ENCODE measurements at places on chromosomes 3 and 15.
A peak's percentile ranks its signal among the peaks of the same experiment; 100 is the strongest.

DNA sequence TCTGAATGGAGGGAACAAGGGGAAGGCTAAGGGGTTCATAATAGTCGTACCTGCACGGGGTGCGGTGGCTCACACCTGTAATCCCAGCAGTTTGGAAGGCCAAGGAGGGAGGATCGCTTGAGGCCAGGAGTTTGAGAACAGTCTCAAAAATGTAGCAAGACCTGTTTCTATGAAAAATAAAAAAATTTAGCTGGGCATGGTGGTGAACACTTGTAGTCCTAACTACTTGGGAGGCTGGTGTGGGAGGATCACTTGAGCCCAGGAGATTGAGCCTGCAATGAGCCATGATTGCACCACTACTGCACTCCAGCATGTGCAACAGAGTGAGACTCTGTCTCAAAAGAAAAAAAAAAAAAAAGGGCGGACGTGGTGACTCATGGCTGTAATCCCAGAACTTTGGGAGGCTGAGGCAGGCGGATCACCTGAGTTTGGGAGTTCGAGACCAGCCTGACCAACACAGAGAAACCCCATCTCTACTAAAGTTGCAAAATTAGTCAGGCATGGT lies 17.9 kb upstream of the HDAC11 start:
- DNase-seq, result no peak

- DNase-seq, result no peak
These were observed 8.2 kb upstream of the C3orf38 start for GRCh38 chr3:88141458-88142083.

DNA sequence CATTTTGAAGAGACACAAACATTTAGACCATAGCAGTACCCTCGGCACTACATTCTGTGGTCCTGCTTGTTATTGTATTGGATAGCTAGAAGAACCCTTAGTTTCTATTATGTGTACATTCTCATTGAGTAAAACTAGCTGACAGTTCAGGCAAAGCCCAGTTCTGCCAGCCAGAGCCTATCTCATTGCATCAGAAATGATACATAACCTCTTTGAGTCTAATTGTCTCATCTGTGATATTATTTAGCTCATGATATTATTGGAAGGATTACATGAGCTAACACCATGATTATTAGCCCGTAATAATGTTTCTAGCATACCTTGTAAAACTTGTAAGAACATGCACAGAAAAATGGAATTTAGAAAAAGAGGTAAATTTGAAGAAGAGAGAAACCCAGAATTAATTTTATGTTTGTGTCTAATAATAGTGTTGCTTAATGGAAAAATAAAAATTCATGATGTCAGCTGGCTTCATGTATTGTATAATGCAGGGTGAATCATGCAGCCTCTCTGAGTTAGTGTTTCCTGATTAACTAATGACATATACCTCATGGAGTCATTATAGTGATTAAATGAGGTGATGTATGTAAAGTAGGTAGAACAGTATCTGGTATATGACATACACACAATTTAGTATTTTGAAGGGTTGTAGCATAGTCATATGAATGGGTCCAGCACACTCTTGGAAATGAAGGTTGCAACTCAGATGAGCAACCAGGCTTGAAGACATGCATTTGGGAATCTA lies 339.4 kb upstream of the GRM7 start:
- DNase-seq, result no peak

GRCh38 chr3:115937054-115937453 lies 313.7 kb downstream of the GAP43 start:
- no peak for DNase-seq

GRCh38 chr15:101264011-101264410 lies 12.2 kb upstream of the CHSY1 start:
- no peak for DNase-seq

- no peak for DNase-seq
These were observed 30.5 kb downstream of the MELTF start for GRCh38 chr3:196998966-196999760.

- no peak for DNase-seq
These were observed 22.9 kb upstream of the THUMPD3 start for GRCh38 chr3:9339761-9340471.

DNA sequence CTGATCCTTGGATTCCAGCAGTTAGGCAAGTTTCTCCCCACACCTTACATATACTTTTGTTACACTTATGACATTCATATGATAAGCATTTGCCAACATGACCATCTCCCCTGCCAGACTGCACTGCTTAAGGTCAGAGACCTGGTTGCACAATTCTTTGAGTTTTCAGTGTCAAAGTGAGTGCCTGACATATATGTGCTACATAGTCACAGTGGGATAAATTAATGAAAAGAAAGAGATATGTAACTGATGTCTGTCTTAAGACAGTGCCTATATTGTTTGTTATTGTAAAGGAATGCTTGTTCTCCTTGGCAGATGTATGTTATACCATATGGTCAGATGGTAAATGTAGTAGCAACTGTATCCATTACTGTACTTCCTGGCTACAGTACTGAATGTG lies 3.5 kb upstream of the DCUN1D1 start:
- DNase-seq, result no peak

DNA sequence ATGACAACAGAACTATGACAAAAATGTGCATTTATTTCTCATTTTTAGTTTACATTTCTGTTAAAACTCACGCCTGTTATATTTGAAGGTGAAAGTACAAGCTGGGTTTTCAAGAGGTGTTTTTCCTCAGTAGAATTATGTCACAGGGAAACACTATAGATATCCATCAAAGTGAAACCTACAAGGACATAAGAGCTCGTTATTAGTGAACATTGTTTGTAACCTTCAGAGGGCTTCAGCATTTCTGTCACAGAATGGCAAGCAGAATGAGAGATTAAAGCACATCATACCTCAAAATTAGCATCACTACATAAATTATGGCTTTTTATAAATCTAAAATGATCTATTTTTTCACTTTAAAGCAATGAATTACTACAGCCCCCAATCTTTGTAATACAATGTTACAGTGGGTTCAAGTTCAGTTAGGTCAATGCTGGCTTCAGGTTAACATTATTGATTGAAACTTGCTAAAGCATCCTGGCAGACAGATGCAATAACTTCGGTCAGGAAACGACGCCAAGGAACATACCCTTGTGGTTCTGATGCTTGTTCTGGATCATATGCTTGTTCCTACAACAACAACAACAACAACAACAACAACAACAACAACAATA lies 405.6 kb downstream of the CADM2 start:
- DNase-seq, result no peak

DNA sequence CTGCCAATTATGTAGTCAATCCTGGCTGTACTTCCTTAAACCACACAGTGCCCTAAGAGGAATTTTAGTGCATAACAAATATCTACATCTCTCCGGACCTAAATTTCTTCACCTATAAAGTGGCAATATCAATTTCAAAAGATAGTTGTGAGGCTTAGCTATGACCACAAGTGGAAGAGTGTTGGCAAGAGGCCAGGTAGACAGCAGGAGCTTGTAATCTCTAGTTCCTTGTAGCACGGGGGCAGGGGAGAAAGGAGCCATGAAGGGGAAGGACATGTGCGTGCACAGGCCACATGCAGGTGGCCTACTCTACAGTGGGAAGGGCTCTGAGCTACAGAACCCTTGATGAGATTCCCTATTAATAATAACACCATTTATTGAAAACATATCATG lies 269.7 kb downstream of the ABHD5 start:
- no peak for DNase-seq

DNA sequence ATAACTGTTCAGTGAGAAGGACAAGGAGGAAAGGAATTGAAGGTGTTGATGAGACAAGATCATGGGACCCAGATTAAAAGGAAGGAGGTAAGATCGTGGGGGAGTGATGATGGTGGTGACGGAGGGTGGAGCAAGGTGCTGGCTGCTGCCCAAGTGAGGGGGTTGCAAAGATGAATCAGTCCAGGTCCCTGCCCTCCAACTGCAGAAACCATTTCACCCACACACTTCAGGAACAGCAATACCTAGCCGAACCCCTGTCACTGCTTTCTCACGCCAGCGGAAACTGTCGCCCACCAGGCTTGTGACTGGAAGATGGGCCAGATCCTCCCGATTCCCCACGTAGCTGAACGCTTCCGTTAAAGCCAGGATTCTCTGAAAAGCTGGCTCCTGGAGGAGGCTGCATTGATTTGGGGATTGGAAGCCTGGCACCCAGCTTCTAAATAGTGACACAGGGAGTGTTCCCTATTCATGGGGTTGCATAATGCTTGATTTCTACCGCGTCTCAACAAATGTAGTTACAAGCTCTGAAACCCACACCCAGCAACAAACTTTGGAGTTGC lies 3.2 kb upstream of the LSG1 start:
- no peak for DNase-seq

- DNase-seq, result no peak
These were observed 908.4 kb downstream of the EPHA3 start for GRCh38 chr3:90015688-90016356.

DNA sequence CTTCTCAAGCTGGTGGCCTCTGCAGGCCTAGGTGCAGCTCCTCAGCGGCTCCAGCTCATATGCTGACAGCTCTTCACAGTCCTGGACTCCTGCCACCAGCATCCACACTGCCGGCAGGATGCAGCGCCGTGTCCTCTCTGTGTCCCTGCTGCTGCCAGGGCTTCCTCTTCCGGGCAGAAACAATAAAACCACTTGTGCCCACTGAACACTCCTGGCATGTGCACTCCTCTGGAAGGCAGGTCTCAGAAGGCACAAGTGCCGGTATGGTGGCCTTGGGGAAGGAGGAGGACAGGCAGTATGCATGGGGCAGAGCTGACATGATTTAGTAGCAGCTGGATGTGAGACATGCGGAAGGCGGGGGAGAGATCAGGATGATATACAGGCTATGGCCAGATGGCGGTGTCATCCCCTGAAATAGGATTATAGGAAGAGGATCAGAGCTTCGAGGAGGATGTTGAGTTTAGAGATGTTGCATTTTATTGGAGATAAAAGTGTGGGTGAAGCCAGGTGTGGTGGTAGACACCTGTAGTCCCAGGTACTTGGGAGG lies 7.5 kb upstream of the MAN2A2 start:
- DNase-seq, result no peak

DNA sequence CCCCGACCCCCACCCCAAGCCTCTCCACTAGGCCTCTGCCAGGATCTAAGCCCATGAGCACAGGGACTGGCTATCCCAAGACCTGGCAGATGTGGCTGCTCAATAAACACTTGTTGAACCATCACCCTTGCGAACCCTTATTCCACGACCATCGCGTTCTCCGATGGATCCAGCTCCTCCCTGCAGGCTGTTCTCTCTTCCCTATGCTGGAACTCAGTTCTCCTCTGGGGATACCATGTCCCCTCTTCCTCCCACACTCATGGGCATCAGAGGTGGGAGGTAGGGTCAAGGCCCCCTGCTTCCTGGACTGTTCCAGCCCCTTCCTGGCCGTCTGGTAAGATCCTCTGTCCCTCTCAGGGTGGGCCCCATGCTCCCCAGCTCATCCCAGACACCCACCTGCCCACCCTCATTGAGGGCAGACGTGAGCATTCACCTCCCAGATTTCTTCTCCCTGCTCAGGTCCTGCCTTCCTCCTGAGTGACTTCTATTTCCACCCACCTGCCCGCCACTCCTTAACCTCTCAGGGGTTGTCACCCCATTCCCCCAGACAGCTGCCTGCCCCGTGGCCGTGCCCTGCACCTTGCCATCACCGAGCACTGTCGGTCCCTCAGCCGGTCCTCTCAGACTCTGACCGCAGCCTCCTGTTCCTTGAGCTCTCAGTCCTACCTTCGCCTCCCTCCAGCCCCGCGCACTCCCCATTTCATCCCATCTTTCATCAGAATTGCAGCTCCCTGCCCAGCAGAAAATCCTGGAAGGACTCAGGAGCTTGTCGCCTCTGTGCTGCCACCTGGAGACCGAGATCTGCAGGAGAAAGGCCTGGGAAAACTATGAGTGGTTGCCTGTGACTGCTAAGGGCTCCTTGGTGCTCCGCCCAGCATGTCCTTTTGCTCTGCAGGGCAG lies 42.0 kb downstream of the PML start:
- no peak for DNase-seq

GRCh38 chr3:134816623-134817022 lies 21.6 kb downstream of the EPHB1 start:
- no peak for DNase-seq

GRCh38 chr3:42900226-42901072 lies 5.5 kb upstream of the ZNF662 start:
- DNase-seq, result no peak

GRCh38 chr3:171230865-171231264 lies 204.3 kb upstream of the SLC2A2 start:
- no peak for DNase-seq

GRCh38 chr3:173753593-173753992 lies 356.0 kb downstream of the NLGN1 start:
- DNase-seq, result no peak

DNA sequence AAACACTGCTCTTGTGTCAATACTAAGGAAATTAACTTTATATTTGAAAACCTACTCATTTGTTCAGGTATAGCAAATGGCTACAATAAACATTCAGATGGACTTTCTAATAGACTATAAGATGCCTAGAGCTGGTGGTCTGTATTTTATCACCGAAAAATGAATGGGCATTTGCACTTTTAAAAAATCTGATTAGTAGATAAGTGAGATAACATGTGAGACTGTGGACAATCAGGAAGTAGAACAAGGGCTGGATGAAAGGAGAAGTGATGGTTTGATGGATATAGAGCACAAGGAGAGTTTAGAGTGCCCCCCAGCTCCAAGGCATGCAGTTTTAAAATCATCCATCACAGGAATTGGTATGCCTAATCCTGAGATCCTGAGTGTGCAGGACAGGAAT lies 308.4 kb upstream of the RARB start:
- no peak for DNase-seq

GRCh38 chr3:11826628-11827265 lies 19.9 kb downstream of the TAMM41 start:
- no peak for DNase-seq

DNA sequence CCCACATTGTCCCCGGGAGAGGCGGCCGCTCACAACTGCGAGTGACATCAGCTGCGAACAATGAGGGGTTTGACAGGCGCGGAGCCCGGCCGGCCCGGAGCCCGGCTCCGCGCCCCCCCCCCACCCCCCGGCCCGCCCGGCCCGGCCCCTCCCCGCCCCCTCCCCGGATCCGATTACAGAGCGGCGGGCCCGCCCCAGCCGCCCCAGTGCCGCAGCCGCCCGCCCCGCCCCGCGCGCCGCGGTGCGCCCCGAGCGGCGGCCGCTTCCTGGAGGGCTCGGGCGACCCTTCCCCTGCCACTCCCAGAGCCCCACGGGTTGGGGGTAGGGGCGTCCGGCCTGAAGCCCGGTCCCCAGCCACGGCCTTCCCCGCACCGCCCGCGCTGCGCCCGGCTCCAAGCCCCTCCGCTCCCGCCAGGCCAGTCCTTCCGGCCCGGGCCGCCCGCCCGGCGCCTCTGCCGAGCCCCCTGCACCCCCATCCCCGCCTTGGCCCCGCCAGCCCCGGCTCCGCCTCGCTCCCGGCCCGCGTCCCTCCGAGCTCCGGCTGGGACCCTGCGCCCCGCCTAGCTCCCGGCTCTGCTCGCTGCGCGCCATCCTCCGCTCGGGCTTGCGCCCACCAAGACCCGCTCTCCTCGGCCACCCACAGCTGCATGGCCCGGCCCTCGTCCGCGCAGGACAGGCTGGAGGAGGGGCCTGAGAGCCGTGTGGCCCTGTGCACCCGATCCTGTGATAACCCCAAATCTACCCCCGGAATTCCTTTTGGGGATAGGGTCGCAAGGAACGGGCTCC lies at the start of gene PCBP4:
TSS of gene PCBP4 (minus strand) at position 71 of the 786 bp plus-strand sequence. CDS start 6,214 bp downstream, outside the sequence.
- peak; percentile 80 for DNase-seq

GRCh38 chr3:169668957-169669741 lies 5.6 kb upstream of the MECOM start:
- DNase-seq, result peak; percentile 81

- no peak for DNase-seq
These were observed 36.9 kb downstream of the SUCLG2 start for GRCh38 chr3:67617518-67617917.
